H4 (cell line): ENCODE measurements at places on chromosomes 5 and 9. TPM values are rescaled to one million over a fixed set of nuclear protein-coding genes. Genes with fewer than 3 reads are reported as not detected.

DNA sequence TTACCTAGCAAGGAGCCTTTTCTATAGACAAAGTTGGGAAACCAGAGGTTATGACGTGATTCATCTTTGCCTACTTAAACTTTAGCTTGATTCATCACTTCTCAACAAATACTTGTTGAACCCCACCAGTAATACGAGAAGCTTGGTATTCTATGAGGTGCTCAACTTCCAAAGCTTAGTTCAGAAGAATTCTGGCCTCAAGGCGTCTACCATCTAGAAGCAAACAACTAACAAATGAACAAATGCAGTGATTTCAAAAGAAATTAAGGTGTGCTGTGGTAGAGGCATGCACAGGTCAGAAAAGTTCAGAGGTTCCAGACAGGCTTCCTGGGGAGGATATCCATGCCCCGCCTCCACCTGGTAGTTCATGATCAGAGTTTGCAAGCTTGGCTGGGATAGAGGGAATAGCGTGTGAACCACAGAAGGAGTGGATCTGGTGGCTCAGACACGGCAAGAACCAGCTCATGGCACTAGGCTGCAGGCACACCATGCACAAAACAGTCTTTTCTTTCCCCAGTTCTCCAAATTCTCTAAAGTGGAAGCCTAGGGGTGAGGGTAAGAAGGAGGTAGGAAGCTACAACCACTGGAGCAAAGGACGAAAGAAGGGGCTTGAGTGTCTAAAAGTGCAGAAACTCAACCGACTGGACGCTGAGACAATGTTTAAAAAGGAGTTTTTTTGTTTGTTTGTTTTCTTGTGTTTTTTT is 473.0 kb downstream of the RAB3C start:
- no peak for DNase-seq

DNA sequence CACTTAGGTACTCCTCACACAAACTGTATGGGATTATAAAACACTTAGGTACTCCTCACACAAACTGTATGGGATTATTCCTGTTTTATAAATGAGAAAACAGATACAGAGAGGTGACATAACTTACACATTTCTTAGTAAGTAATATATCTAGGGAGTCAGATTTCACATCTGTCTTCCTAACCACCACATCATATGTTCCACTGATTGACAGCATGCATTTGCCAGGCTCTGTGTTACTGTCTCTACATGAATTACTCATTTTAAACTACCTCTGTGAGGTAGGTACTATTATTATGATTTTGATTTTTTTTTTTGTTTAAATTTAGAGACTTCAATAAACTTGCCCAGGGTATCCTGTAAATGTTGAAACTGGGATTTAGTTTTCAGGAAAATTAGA is 232.7 kb downstream of the CCDC171 start:
- no peak for DNase-seq

DNA sequence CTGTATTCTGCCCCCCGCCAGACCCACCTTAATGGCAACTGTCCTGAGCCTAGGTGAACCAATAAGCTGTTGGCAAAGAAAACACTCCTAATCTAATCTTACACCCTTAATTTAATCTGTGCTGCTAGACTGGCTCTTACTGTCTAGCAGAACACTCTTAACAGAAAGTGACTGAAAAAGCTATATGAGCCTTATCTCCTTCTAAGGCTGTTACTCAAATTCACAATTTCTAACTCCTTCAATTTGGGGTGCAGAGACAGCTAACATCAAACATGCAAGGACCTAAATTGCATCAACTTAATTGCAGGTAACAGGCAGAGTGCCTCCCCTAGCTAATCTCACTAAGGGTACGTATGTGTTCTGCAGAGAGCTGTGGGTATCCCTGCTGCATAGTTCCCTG is 49.5 kb upstream of the MAP1B start:
- DNase-seq: no peak

SPACA9 gene
- total RNA-seq: 2.9 and 3.3 TPM in 2 replicates

ZFP37 gene
- total RNA-seq: 2.3 and 2.4 TPM in 2 replicates
